Activated T-cell treated with anti-CD3 and anti-CD28 coated beads, Interleukin-2, amount 50 U/mL, for 24 hours (primary cell): ENCODE measurements at places on chromosomes 16 and 17.

GRCh38 chr16:77679391-77679790 is 42.9 kb upstream of the NUDT7 start:
- DNase-seq = no peak

DNA sequence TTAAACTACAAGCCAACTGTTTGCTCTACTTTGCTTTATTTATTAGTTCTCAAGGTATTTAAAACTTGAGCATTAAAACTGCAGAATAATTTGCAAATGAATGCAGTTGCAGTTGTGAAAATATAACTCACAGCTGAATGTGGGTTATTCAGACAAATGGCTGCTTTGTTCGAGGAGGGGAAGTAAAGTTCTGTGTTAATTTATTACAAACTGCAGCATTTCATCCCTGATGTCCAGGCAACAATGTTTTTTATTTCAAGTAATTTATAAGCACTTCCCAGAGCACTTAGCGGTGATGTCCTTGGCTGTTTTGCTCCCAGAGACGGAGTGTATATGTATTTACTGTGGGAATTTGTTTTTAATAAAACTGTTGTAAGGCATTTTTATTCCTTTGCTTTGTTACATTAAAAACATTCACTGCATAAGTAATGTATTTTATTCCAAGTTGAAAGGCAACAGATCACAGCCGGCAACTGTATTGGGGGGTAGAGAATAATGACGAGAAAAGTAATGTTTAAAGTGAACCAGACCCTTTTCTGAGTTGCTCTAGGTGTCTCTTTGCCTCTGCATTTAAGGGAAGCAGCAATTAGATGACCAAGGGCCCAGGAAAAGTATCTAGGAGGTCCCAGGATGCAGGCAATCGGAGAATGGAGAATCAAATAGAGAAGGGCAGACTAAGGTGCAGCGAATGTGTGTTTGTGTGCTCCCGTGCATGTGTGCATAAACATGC is 291.2 kb upstream of the SALL1 start:
- DNase-seq = no peak

- DNase-seq = no peak
Measured at GRCh38 chr17:56165072-56165641, 11.9 kb downstream of the ANKFN1 start.

GRCh38 chr16:22948603-22949368 is 134.8 kb downstream of the HS3ST2 start:
- DNase-seq = peak; percentile 54
